ENCODE measurements at places on chromosomes 5 and 9. TPM values are rescaled to one million over a fixed set of nuclear protein-coding genes. Genes with fewer than 3 reads are reported as not detected.

Gene UGT3A1
- total RNA-seq, result not detected

Gene GLRA1
- total RNA-seq, result not detected

Gene PCDHGA5
- total RNA-seq, result 0.02 TPM

Gene PCDHGC4
- total RNA-seq, result 0.69 TPM

Gene IL4
- not detected for total RNA-seq

Gene FBP1
- total RNA-seq, result not detected

Gene EDIL3
- total RNA-seq, result 109 TPM

Gene FCN2
- not detected for total RNA-seq

Gene ABLIM3
- total RNA-seq, result 36.7 TPM

Gene GPR151
- total RNA-seq, result not detected

Gene MYMK
- not detected for total RNA-seq

Gene BHMT2
- total RNA-seq, result not detected

Gene CERT1
- 13.3 TPM for total RNA-seq

All from M059J (cell line).